ENCODE measurements at places on chromosomes 1 and 21.

GRCh38 chr1:203328714-203329122 is 22.2 kb downstream of the FMOD start:
- no peak for DNase-seq

- DNase-seq: no peak
Measured at GRCh38 chr21:43983390-43983789, 28.7 kb upstream of the TRAPPC10 start.

DNA sequence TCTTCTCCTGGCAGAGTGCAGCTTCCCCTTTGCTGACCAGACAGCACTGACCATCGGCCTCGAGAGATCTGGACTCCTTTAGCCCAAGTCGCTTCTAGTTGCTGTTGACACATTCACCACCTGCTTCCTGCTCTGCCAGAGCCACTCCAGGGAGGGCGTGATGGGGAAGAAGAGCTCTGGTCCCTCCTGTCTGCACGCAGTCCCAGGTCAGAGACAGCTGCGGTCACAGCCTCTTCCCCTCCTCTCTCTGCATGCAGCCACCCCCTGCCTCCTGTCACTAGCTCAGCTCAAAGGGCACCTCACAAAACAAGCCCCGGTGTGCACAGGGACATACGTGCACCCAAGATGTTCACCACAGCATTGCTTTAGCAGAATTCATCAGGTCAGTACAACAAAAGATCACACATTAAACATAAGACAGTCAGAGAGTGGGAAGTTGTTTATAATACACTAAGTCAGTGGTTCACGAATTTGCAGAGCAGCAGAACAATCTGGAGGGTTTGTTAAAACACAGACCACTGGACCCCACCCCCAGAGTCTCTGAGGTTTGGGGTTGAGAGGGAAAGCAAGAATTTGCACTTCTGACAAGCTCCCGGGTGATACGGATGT is 132.9 kb downstream of the SYF2 start:
- no peak for DNase-seq

- DNase-seq: no peak
Measured at GRCh38 chr1:222084996-222085395, 343.1 kb upstream of the DUSP10 start.

GRCh38 chr1:204506201-204506968 is 9.8 kb upstream of the MDM4 start:
- DNase-seq: peak; percentile 67

DNA sequence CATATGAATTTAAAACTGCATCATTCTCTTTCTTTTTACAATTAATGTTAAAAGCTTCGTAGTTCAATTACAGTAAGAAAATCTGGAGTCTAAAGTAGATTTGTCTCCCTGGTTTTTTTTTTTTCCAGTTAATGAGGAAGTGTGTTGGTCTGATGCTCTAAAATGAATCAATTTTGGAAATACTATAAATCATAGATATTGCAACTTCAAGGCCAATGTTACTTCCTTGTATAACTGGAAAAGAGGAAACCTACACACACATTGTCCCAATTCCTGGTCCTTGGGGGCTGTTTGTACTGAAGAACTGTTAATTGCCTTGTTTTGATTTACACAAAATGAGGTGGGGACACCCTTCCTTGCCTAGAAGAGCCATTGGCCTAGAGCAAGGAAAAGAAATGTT is 107.2 kb downstream of the RGS2 start:
- DNase-seq: no peak

- no peak for DNase-seq
Measured at GRCh38 chr1:191528275-191528674, 630.0 kb upstream of the RGS18 start.

DNA sequence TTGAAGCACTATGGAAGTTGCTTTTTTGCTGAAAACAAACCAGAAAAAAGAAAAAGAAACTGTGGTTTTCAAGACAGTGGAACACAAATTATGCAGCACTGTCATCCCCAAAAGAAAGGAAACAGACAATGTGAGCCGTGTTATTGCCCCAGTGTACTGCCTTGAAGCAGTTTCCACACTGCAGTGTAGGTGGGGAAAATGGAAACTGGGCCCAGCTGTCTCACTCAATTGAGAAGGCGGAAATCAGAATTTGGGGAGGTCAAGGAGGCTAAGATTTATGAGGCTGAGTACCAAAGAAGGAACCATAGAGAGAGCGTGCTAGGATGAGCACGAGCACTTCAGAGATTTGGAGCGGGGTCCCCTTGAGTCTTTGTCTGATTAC is 55.5 kb downstream of the MPZL1 start:
- no peak for DNase-seq

DNA sequence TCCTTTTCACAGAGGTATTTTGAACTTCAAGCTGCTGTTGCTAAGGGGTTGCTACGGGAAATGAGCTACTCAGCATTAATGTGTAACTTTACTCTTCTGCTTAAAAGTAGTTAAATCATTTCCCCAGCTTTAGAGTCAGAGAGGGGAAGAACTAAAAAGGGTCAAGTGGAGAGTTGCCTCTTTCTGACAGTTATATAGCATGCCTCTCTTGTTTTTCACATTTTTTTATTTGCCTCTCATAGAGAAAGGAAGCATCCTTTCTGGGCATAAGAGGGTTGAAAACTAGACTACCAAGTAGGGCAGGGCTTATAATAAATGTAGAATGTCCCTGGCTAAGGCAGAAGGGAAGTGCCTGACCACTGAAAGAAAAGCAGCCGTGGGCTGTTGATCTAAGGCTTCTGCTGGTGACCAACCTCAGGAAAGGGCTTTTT is 10.1 kb upstream of the ELAVL4 start:
- DNase-seq: no peak

DNA sequence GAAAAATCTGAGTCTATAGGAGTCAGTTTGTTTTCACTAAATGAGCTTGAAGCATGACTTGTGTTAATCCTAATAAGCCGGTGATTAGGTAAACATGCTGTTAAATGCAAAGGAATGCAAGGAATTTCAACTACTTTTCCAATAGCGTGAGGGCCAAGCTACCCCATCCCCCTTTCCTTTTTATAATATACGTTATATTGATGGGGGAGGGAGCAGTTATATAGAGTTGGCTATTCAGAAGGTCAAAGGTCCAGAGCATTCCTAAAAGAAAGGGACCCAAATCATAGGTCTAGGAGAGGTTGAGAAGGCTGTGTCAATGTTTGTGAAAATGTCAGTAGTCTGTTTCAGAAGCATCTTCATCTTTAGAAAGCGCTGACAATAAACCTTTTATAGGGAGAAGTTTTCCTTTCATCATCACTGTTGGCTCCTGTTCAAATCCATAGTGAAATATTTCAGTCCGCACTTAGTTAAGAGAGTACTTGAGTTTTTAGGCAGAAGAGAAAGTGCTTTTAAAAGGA is 3.8 kb downstream of the CCN1 start:
- peak; percentile 98 for DNase-seq

DNA sequence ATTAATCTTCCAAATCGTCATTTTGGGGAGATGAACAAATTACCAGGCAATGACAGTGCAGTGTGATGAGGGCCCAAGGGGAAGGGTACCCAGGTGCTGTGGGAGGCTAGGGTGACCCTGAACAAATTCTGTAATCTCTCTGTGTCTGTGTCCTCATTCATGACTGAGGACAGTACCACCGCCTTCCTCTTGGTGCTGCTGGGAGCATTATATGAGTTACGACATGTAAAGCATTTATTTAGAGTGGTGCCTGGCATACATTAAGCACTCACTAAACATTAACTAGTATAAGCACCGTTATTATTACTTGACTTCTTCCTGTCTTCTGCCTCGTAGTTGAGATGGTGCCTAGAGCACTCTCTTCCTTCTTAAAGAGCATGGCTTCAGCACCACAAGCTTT is 468.2 kb upstream of the VAMP3 start:
- DNase-seq: no peak

DNA sequence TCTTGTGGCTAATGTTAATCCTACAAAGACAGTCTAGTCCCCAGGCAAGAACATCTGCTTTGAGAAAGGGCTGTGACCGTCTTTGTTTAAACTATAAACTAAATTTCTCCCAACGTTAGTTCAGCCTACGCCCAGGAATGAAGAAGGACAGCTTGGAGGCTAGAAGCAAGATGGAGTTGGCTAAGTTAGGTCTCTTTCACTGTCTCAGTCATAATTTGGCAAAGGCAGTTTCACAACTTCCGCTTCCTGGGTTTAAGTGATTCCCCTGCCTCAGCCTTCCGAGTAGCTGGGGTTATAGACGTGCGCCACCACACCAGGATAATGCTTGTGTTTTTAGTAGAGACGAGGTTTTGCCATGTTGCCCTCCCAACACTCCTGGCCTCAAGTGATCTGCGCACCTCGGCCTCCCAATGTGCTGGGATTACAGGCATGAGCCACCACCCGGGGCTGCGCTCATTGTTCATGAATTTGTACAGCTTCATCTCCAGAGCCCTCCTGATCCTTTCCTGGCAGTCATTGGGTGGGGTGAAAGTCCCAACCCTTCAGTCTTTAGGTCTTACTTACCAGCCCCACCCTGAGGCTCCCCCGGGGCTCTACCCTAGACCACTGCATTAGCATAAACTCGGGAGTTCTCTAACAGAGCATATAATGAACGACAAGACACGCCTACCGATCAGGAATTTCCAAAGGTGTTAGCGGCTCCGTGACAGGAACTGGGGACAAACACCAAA is 4.9 kb upstream of the MASP2 start:
- no peak for DNase-seq

GRCh38 chr1:210989905-210990304 is 144.0 kb downstream of the KCNH1 start:
- no peak for DNase-seq

DNA sequence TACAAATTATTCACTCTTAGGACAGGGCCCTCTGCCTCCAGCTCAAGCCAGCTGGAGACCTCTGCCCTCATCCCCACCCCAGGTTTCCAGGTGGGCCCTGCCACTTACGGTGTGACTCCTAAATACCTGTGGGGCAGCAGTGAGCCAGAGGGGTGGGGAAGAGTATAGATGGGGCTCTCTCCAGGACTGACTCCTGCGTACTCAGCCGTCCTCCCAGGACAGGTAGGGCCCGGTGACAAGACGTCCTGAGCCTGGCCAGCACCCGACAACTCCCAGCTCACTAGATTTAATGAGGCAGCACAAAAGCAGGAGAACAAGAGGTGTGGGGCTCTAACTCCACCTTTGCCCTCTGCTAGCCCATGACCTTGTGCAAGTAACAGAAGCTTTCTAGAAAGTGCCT is 16.8 kb downstream of the GNG12 start:
- DNase-seq: no peak

DNA sequence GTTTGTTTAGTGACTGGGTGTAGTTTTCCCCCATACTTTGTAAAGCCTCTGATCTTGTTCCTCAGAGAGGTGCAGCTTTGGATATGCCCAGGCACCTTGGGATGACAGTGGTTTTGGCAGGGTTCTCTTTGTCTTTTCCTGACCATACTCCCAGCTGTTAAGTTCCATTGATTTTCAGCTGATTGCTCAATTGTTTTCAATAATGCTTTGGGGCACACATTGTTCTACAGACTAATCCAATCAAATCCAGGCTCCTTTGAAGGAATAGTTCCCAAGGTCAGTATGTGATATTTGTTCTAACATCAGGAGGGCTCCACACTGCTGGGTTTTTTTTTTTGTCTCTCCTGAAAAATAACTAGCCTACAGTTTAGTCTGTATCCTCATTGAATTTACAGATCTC is 24.8 kb downstream of the PPP2R5A start:
- DNase-seq: no peak

DNA sequence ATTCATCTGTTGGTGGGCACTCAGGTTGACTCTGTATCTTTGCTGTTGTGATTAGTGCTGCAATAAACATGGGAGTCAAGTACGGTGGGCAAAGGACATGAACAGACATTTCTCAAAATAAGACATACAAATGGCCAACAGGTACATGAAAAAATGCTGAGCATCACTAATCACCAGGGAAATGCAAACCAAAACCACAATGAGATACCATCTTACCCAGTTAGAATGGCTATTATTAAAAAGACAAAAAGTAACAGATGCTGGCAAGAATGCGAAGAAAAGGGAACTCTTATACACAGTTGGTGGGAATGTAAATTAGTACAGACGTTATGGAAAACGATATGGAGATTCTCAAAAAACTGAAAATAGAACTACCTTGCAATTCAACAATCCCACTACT is 98.9 kb downstream of the TMEM53 start:
- DNase-seq: no peak

DNA sequence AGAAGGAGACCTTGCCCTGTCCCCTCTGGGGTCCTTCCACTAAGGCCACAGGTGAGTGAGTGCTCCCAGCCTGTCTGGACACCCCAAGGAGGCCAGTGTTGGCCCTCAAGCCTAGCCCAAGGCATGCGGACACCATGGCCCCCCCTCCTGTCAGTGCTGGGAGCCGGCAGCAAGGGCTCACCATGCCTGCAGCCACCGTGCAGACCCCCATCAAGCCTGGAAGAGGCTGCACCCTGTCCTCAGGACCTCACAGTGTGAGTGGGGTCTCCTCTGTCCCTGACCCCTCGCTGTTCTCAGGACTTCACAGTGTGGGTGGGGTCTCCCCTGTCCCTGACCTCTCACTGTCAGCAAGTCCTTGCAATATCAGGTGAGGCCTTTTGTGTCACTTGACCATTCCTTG is 33.2 kb upstream of the PRSS38 start:
- DNase-seq: no peak

GRCh38 chr1:51942281-51942680 is 48.2 kb downstream of the RAB3B start:
- DNase-seq: no peak

GRCh38 chr1:201137579-201138310 is 10.8 kb upstream of the ASCL5 start:
- DNase-seq: peak; percentile 81

DNA sequence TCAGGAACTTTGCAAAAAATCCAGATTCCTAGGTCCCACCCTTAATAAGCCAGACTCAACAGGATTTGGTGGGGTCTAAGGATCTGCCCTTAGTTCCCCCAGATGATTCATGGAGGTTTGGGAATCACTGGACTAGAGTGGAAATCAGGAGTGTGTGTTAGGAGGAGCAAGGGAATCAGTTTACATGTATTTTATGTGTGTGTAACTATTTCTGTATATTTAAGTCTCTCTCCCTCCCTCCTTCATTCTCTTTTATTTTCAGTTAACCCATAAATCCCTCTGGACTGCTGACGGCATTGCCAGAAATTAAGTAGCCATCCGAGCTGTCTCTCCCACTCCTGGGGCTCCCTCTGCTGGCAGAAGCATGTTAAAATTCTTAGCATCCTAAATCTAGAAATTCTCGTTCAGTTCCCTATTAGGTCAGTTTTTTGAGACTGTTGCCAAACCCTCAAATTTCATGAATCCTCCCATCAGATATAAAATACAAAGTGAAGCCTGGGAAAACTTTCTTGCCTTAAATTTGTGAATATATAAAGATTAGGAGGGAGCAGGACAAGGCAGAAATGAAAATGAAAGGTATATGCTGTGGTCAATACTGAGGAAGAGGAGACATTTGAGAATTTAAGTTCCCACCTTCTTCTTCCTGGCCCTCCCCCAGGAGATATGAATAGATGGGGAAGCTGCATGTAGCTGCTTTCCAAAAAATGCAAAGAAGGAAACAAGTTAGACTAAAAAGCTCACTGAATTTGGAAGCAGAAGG is 11.7 kb upstream of the HSD11B1 start:
- DNase-seq: peak; percentile 70

DNA sequence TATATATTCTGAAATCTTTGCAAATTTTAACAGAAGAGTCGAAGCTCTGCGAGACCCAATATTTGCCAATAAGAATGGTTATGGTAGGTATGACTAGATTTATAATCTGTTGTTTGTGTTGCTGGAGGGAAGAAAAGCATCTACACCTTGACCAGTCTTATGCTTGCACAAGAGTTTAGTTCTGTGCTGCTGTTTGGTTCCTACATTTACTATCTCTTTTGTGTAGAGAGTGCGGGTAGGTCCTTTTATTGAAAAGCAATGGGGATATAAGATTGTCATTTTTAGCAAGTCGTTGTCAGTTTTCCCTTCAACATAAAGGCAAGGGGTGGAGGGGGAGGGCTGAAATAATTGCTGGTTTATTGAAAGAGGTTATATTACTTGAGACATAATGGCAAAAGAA is 396 bp downstream of the ELAVL4 start:
- no peak for DNase-seq

GRCh38 chr1:96522927-96523326 is 198.7 kb upstream of the PTBP2 start:
- no peak for DNase-seq

Data from amniotic stem cell (primary cell).